Fibroblast of skin of right biceps (primary cell): ENCODE measurements at places on chromosomes 13 and 19.

- no peak for DNase-seq
These were observed 177.3 kb downstream of the PCDH9 start for GRCh38 chr13:67052550-67053490.

DNA sequence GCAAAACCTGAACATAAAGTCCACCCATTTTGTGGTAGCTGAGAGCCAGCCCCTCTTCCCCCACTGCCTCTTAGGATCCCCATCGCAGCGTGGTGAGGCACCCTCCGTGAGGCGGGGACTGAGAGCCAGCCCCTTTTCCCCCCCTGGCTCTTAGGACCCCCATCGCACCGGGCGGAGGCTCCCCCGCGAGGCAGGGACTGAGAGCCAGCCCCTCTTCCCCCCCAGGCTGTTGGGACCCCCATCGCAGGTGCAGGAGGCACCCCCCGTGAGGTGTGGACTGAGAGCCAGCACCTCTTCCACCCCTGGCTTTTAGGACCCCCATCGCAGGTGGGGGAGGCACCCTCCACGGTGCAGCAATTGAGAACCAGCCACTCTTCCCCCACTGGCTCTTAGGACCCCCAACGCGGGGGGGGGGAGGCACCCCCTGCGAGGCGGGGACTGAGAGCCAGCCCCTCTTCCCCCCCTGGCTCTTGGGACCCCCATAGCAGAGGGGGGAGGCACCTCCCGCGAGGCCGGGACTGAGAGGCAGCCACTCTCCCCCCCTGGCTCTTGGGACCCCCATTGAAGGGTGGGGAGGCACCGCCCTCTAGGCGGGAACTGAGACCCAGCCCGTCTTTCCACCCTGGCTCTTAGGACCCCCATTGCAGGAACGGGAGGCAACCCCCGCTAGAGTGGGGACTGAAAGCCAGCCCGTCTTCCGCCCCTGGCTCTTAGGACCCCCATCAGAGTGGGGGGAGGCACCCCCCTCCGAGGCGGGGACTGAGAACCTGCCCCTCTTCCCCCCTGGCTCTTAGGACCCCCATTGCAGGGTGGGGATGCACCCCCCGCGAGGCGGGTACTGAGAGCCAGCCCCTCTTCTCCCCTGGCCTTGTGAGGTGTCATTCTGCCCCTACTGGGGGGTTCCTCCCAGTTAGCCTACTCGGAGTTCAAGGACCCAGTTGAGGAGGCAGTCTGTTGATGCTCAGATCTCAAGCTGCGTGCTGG, 366.4 kb upstream of the SPRY2 start:
- DNase-seq = no peak

DNA sequence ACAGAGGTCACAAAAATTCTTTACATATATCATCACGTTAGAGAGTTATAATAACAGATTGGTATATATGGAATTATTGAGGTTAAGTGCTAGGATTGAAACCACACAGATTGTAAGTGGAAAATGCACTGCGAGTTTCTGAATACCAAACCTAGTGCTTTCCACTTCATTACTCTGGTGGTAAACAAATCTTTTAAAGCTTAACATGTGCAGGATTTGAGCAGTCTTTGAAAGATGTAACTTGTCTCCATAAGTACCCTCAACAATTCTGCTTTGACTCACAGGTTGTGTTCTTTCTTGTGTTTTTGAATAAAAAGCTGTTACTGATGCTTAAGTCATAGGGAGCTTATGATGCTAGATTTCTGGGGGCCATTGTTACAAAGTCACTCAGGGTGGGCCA, 314.7 kb upstream of the DACH1 start:
- DNase-seq = no peak

- no peak for DNase-seq
These were observed 168.3 kb downstream of the PCDH20 start for GRCh38 chr13:61247149-61247936.

GRCh38 chr19:10155839-10156238, 36.1 kb upstream of the EIF3G start:
- DNase-seq = no peak

GRCh38 chr19:47158879-47159503, 28.4 kb downstream of the SAE1 start:
- DNase-seq = peak; percentile 80

GRCh38 chr19:46862974-46863632, 2.3 kb downstream of the ARHGAP35 start:
- DNase-seq = no peak

DNA sequence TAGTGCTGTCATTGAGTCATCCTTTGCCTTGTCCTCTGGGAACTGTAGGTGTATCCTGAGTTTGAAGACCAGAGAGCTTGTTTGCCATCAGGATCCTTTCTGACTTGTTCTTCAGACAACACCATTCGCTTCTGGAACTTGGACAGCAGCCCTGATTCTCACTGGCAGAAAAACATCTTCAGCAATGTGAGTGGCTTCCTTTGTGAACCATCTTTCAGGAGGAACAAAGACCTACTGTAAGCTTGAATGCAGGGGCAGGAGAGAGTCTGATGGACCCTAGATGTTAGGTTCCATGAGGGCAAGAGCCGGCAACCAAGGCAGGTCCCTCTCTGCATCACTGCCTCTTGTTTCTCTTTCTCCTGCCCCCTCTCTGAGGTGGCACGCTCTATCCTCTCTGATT, 26.7 kb downstream of the WDR62 start:
- no peak for DNase-seq

DNA sequence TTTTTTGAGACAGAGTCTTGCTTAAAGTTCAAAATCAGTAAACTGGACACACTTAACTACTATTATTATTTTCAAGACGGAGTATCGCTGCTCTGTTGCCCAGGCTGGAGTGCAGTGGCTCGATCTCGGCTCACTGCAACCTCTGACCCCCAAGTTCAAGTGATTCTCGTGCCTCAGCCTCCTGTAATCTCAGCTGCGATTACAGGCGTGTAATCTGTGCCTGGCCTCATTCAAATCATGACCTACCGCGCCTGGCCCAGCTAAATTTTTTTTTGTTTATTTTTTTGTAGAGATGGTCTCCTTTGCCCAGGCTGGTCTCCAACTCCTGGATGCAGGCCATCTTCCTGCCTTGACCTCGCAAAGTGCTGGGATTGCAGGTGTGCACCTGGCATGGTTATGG, 23.0 kb downstream of the ZNF101 start:
- DNase-seq = no peak

DNA sequence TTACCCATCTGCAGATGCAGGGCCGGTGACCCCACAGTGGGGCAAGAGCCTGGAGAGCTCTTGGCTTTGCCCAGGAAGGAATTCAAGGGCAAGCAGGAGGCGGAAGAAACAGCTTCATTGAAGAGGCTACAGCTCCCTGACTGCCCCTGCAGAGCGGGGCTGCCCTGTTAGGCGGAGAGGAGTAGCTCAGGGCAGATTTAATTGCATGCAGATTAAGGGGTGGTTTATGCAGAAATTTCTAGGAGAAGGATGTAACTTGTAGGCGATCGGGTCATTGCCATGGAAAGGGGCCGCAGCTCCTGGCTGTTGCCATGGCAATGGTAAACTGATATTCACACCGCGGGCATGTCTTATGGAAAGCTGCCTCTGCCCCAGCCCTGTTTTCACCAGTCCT, 94.1 kb downstream of the ATP11A start:
- no peak for DNase-seq

DNA sequence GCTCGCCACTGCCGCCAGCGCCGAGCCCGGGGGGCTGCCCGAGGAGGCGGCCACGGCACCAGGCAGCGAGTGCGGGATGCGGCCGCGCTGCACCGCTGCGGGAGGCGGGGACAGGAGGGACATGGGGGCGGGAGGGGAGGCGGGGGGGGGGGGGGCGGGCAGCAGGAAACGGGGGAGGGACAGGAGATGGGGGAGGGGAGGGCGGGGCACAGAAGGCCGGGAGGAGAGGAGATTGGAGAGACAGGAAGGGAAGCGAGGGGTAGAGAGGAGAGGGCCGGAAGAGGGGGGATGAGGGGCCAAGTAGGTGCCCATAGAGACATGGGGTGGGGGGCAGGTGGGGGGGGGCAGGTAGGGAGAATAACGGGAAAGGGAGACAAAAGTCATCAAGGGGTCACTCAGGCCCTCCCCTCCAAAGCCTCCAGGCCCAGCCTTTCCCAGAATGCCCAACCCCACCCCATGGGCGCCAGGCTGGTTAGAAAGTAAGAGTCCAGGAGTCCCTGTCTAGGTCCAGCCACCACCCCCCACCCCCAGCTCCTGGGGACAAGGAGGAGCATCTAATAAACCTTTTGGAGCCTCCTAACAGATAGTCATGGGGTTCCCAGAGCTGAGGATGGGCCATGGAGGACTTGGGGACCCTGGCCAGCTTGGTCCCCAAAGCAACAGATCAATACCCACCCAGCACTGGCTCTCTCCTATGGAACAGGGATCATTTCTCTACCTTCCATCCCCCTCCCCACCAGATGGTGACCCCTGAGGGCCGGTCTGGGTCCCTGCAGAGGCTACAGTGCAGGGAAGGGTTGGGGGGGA, 9.5 kb downstream of the NR2F6 start:
- DNase-seq = peak; percentile 62

DNA sequence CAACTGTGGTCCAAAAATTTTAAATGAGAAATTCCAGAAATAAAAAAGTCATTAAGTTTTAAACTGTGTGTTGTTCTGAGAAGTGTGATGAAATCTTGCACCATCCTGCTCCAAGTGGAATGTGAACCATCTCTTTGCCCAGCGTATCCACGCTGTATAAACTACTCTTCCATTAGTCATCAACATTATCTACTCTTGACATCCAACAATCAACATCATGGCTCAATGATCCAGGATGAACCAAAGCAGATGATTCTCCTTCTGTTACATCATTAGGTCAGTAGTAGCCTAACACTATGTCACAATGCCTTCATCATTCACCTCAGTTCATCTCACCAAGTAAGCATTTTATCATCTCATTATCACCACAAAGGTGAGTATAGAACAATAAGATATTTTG, 55.3 kb downstream of the SUCLA2 start:
- peak; percentile 75 for DNase-seq

DNA sequence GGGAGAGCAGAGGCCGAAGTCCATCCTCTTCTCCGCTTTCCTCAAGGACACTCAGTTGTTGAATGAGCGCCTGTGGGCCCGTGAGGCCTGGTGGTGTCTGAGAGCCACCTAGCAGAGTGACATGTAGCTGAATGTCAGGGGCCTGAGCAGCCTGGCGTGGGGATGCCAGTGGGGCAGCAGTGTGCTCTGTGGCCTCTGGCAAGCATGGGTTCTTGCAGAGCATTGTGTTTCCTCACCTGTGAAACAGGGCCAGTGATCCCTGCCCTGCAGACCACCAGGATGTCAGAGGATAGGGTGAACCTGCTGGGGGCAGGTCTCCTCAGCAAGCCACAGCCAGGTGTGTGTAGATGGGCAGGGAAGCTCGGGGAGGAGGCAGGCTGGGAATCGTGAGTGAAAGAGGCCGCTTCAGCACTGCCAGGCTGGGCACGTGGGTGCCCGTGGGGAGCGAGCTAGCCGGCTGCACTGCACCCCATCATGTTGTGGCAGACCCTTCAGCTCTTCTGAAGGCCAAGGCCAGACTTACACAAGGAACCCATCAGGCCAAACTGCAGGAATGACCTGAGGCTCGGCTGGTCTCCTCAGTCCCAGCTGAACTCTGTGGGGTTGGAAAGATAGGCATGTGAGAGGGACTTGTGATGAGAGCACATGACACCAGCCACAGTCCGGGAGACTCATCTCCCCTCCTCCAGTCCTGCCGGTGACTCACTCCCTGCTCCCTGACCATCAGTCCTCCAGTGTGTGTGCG, 5.0 kb downstream of the PPP1R37 start:
- peak; percentile 91 for DNase-seq

- no peak for DNase-seq
These were observed 1.5 kb downstream of the ARID3A start for GRCh38 chr19:927351-927779.

DNA sequence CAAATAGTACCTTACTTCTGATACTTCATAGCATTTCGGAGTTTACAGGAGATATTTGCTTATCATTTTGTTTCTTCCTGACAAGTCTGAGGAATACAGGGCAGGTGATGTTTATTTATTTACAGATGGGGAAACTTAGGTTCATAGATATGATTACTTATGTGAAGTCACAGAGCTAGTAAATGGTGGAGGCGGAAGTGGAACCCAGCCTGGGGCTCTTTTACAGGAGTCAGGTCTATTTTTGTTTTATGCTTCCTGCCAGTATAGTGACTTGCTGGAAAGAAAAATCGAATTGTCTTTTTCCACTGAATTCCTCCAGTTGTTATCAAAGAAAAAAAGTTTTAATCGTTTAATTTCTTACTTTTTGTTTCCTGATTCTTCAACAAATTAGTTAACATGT, 66.5 kb downstream of the DGKH start:
- DNase-seq = no peak

DNA sequence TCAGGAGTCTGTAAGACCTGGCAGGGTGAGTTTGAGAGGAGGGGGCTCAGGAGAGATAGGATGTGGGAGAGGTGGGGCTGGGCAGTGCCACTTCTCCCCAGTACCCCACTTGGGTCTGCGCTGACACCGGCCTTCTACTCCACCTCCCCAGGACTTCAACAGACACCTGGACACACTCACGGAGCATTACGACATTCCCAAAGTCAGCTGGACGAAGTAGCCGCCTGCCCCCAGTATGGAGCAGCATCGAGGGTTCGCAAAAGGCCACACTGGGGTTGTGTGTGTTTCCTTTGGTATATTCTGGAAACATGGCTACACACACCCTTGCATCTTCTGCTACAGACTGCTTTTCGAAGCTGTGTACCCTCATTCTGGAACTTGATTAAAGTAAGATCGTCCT, 5.5 kb downstream of the FAM32A start:
- DNase-seq = no peak

DNA sequence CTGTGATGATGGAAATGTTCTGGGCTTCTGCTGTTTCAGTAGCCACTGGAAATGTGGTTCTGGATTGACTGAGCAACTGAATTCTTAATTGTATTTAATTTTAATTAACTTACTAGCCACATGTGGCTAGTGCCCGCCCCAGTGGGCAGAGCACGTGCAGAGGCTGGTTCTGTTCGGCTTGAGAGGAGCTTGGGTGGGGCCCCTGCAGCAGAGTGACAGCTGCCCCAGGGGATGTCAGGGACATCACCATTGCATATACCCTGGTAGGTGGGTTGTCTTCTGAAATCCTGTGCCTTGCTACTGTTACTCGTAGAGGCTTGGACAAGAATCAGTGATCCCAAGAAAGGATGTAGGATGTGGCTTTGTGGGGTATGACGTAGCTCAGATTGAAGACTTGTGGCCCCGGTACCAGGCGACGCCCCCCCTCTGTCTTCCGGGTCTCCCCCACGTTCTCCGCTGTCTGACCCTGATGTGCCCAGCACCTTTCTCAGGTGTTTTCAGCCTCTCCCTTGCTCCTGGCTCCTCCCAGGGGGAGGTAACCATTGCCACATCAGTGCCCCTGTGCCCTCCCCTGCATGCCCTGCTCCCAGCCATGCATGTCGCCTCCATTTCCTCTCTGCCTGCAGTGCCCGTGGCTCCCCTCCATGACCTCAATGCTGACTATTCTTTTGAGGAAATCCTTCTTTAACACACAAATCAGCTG, 102.6 kb upstream of the RNF113B start:
- DNase-seq = no peak
